Metanephros (tissue), 2 donors: ENCODE measurements at places on chromosomes 2 and 18. TPM values are rescaled to one million over a fixed set of nuclear protein-coding genes. Genes with fewer than 3 reads are reported as not detected.

The NBAS gene
- 74.3 TPM for total RNA-seq

The DLX1 gene
- total RNA-seq = 0.23 TPM

The SIX3 gene
- not detected for total RNA-seq

The ERBB4 gene
- total RNA-seq = 104 TPM

The HAAO gene
- 32.6 TPM for total RNA-seq

The SDC1 gene
- 38.7 TPM for total RNA-seq

The AKAIN1 gene
- total RNA-seq = not detected

The CCDC74B gene
- total RNA-seq = 10.6 TPM

The RAD51AP2 gene
- total RNA-seq = 0.12 TPM

The PAX8 gene
- total RNA-seq = 178 TPM

The ASB18 gene
- 2.0 TPM for total RNA-seq

The TMEM237 gene
- 21.7 TPM for total RNA-seq

The DAPL1 gene
- total RNA-seq = 9.6 TPM

The SERPINB13 gene
- not detected for total RNA-seq

The MAP3K19 gene
- total RNA-seq = 0.12 TPM

The CDH19 gene
- total RNA-seq = 0.47 TPM

The LOXHD1 gene
- 2.2 TPM for total RNA-seq

The NUP35 gene
- 34.6 TPM for total RNA-seq

The NIFK gene
- total RNA-seq = 31.9 TPM

The PPP1CB gene
- 180 TPM for total RNA-seq

The LYPD1 gene
- 57.0 TPM for total RNA-seq

The ERMN gene
- 0.06 TPM for total RNA-seq
